Foreskin keratinocyte (primary cell): ENCODE measurements at places on chromosomes 2 and 18. TPM values are rescaled to one million over a fixed set of nuclear protein-coding genes. Genes with fewer than 3 reads are reported as not detected.

The CD8B2 gene
- not detected in 2 replicates for total RNA-seq

The NEU2 gene
- total RNA-seq, result not detected in 2 replicates

The PIK3C3 gene
- 35.5 and 40.3 TPM in 2 replicates for total RNA-seq

The REG3G gene
- total RNA-seq, result not detected in 2 replicates

The ZNF397 gene
- 10.2 and 11.2 TPM in 2 replicates for total RNA-seq

The GALM gene
- total RNA-seq, result 2.9 and 4.3 TPM in 2 replicates

The CHPF gene
- total RNA-seq, result 93.1 and 105 TPM in 2 replicates

The TMEM163 gene
- not detected in 2 replicates for total RNA-seq

The DLX2 gene
- 1.1 and 1.4 TPM in 2 replicates for total RNA-seq

The PPP1R7 gene
- total RNA-seq, result 60.6 and 69.6 TPM in 2 replicates

The NYAP2 gene
- not detected in 2 replicates for total RNA-seq

The CD226 gene
- total RNA-seq, result 0.60 and 0.75 TPM in 2 replicates

The CNOT9 gene
- 64.0 and 65.7 TPM in 2 replicates for total RNA-seq
